ENCODE measurements at places on chromosomes 5 and 9.

GRCh38 chr9:96020300-96020791 is 144.9 kb downstream of the ERCC6L2 start:
- DNase-seq, result no peak

- no peak for DNase-seq
Observed at GRCh38 chr9:90504486-90504885, 138.1 kb downstream of the DIRAS2 start.

GRCh38 chr5:150503977-150504620 is 3.8 kb upstream of the NDST1 start:
- peak; percentile 23 for DNase-seq

GRCh38 chr5:7747728-7748127 is 103.2 kb downstream of the CFAP90 start:
- DNase-seq, result no peak

- DNase-seq, result peak; percentile 34
Observed at GRCh38 chr9:136567651-136568287, 21.9 kb upstream of the NOTCH1 start.

- no peak for DNase-seq
Observed at GRCh38 chr5:58925627-58926540, 343.0 kb downstream of the RAB3C start.

DNA sequence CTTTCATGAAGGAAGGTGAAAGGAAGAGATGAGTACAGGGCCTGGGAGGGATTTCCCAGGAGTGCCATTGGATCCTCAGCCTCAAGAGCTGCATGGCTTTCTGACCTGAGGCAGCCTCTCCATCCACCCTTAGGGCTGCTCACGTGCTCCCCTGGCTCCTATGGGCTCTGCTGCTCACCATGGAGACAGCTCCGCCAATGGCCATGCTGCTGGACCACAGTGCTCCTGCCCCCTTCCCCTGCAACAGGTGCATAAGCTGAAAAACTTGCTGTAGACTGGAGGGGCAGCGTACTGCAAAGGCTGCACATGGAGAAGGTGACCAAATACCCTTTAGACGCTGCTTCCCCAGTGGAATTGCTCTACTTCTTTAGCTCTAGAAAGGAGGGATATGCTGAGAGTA is 112.7 kb upstream of the PANK3 start:
- no peak for DNase-seq

DNA sequence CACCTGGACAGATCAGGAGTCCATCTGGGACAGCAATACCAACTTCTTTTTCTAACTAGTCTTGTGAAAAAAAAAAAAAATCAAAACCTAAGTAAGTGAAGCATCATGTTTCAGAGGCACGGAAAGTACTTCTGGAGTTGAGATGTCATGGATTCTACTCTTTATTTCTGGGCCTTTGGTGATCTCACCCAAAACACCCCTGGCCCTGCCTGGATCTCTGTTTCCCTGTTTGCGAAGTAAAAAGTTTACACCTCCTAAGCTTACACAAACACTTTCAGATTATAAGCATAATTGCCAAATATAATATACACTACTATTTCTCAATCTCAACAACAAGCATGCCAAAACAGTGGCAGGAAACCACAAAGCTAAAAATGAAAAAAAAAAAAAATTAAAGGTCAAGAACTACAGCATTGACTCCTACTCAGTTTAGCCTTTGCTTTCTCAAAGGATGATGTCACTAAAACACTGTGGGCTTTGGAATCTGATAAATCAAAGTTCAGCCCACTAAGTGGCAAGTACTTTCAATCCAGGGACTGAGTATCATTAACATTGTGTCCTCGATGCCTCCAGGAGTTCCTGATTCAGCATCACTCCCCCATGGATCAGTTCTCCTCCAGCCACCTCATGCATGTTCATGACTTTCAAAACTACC is 291.9 kb downstream of the NFIB start:
- DNase-seq, result no peak

DNA sequence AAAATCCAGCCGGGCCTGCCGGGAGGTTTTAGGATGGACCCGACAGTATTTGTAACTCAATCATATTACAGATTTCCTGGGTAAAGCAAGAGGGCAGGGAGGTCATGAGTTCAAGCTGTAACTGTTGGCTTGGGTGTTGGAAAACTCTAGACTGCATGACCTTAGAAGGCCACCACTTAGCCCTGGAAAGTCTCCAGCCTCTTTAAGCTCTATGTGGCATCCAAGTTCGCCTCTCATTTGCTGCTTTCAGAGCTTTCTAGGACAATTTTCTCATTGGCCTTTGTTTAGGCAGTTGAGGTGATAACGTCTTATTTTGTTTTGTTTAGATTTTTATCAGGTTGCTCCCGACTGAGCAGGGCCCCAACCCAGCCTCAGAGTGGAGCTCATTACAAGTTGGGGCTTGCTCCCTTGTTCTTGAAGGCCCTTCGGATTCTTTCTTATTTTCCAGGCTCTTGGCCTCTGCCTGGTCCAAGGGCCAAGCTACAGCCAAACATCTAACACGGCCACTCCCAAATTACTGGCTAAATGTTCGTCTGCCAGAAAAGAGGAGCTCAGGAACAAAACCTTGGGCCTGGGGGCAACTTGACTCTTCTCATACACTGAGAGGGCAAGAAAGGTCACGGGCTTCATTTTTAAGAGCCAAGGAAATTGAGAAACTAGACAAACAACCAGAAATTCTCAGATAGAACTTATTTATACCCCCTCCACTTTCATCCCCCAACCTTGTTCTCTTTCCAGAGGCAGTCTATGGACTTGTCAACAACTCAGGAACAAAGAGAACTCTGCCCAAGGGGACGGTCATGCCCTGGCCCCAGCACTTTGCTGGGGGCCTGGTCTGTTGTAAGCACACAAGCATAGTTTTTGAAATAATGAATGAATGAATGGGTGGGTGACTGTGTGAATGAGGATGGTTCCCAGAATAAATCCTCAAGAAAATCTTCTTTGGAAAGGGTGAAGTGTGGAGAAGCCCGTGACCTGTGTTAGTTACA is 526.9 kb downstream of the BNC2 start:
- no peak for DNase-seq

GRCh38 chr5:76273206-76273885 is 129.7 kb upstream of the IQGAP2 start:
- no peak for DNase-seq

DNA sequence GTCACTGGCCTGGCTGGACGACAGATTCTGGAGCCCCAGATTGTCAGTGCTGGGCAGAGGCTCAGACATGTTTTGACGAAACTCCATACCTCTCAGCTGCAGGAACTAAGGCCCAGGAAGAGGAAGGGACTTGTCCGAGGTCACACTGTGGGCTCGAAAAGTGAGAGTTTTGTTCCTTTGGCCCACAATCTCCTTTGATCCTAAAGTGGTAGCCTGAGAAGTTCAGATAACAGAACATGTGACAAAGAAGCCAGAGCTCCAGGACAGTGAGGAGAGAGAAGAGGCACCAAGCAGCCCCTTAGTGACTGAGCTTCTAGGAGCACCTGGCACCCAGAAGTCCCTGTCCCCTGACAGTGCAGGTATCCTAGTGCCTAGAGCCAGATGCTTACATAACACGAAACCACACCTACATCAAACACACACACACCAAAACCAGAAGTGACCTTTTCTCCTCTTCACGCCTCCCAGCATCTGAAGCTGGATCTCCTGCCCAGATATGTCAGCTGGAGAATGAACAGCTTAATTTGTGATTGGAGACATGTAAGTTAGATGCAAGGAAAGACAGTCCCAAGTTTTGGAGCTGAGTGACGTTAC is 88.9 kb downstream of the ADRB2 start:
- DNase-seq, result no peak

DNA sequence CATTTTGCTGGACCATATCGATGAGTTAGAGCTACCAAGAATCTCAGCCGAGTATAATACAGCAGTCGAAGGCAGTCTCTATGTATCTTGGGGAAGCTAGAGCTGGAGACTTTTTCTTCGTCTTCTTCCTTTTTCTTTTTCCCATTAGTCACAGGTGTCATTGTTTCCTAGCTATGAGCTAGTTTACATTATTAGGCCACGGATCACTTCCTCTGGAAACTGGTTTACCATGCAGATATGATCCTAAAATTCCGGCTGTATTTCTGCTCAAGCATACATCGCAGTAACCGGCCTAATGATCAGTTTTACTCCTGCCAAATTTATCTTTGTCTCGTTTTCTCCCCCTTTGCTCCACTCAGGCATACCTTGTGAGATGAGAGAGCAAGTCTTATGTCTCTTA is 312.8 kb downstream of the ARHGAP26 start:
- peak; percentile 13 for DNase-seq

DNA sequence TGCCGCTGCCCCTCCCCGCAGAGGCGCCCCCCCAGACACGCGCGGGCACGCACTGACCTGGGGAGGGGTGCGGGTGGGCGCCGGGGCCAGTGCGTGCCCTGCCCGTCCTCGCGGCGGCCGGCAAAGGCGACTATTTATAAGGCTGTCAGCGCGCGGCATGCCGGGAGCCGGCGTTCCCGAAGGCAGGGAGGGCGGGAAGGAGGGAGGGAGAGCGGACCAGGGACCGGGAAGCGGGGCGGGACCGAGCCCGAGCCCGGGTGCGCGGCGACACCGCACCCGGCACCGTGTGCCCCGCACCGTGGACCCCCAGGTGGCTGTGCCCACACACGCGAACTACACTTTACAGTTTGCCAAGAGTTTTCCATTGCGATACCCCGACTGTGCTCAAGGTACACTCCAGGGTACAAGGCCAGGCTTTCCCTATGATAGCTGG is at the start of gene AK1:
TSS of gene AK1 (minus strand) at position 110 of the 433 bp plus-strand sequence. CDS start 3,058 bp downstream, outside the sequence.
- DNase-seq, result peak; percentile 88

GRCh38 chr9:95167998-95168397 is 149.5 kb downstream of the FANCC start:
- peak; percentile 83 for DNase-seq

DNA sequence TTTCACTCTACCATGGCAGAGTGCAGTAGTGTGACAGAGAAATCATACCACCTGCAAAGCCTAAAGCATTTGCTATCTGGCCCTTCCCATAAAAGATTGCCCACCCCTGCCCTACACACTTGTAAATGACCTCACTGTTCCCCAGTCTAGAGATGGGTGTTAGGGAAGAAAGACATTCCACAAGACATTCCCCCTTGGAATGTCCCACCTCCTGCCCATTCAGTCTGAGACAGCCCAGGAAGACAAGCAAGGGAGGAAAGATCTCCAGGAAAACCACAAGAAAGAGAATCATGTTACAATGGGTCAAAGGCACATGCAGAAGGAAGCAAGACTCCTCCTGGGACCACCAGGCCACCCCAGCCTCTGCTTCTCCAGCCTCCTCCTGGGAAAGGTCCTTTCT is 230.0 kb downstream of the AGTPBP1 start:
- no peak for DNase-seq

DNA sequence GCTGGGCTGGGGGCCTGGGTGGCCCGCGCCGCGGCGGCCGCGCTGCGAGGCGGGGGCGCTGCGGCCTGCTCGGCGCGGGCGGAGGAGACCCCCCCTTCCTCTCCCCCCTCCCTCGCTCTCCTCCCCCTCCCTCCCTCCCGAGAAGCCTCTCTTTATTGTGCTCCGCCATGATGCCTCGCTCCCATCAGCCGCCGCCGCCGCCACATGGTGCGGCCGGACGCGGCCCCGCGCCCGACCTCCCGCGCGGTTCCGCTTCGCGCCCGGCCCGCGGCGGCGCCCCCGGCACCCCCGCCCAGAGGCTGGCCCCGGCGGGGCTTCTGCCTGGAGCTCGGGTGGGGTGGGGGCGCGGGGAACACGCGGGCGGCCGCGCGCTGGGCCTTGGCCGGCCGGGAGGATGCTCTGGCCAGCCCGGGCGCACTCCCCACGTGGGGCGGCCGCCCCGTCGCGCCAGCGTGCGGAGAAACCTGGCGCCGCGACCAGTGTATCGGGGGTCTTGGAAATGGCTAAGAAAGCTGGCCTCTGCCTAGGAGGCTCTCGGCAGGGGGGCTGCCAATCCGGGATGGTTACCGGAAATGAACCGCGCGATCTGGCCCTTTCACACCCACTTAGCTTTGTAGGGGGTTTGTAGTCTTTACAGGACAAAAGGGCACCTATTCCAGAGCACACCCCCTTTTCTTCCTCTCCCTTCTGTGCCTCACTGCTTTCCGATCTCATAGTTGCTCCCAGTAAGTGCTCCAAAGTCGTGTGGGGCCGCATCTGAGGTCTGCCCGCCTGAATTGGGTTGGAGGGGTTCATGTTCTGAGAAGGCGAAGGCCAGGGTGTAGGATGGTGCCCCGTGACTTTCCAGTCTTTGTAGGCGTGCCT is 1.0 kb downstream of the SET start:
- peak; percentile 76 for DNase-seq

DNA sequence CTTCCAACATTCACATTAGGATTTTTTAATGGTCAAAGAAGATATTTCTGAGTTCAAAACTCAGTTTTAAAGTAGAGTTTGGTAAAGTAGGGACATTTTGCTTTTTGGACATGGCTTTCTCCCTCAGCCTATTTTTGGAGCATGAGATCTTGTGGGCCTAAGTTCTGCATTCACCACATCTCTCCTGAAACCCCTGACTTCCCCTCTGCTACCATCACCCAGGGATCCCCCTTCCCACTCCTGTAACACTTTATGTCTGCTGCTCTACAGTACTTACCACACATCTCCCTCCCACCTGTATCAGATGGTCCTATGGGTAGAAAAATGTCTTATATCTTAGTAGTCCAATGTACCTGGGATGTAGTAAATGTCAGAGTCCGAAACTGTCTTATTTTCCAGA is 48.2 kb upstream of the JAK2 start:
- DNase-seq, result no peak

DNA sequence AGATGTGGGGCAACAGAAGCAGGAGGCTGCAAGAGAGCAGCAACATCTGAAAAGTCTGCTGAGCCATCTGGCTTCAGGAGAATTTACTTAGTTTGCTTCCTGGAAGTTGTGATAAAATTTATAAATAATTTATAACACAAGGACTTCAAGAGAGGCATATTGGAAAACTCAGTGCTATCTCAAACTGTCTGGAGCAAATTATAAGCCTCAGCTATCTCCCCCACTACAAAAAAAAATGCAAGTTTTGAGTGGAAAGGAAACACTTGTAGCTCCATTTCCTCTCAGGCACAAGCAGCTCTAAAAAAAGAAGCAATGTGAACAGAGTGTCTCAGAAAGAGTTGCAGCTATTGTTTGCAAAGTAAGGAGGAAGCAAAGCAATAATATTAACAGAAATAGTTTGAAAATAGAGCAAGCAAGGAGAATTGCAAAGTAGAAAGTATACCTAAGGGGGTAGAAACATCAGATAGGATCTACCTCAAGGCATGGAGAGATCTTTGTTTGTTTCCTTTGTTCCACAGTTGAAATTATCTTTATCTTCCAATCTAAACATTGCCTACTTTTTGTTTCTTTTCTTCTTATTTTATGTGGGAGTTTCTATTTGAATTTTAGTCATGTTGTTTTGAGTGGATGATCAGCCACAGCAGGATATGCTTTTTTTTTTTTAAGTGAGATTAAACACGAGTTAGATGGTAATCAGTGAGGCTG is 55.9 kb upstream of the IL6ST start:
- peak; percentile 38 for DNase-seq

- DNase-seq, result no peak
Observed at GRCh38 chr9:113317777-113318176, 14.6 kb upstream of the RNF183 start.

DNA sequence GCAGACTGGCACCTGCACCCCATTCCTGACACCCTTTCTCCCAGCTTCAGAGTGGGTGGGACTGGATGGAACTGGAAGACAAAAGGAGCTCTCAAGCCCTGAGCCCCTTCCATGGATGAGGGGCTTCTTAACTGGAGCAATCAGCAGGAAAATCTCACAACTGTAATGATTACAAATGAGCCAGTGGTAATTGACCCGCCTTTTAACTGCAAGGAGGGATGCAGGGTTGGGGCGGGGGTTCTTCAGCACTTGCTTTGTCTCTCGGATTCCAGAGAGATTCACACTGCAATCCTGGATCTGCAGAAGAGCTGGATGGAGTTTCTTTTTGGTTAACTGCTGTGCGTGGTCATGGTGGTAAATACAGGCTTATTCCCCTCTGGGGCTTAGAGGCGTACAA is 160.1 kb upstream of the SHB start:
- no peak for DNase-seq

- no peak for DNase-seq
Observed at GRCh38 chr5:135735831-135736230, 98.6 kb upstream of the SLC25A48 start.
